ENCODE measurements at places on chromosomes 6 and 20.

DNA sequence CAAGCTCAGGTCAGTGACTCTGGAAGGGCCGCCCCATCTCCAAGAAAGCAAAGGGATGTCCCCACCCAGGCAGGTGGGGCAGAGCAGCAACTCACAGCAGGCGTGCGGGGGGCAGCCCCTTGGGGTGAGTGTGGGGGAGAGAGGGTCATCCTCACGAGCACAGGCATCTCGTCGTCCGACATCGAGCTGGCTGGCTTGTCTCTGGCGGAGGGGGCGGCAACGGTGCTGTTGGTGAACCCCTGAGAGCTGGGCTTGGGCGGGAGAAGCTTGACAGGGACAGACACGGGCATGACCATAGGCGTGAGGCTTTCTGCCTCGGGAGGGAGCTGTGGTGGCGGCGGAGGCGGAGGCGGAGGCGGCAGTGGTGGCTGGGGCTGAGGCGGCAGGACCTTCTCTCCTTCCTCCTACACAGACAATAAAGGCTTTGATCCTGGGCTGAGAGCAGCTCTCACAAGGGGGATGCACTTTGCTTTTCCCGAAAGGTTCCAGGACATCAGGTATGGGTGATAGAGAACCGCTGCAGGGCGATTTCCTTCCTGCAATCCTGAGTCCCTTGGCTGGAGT is 45.6 kb upstream of the MRPS10 start:
- no peak for DNase-seq

DNA sequence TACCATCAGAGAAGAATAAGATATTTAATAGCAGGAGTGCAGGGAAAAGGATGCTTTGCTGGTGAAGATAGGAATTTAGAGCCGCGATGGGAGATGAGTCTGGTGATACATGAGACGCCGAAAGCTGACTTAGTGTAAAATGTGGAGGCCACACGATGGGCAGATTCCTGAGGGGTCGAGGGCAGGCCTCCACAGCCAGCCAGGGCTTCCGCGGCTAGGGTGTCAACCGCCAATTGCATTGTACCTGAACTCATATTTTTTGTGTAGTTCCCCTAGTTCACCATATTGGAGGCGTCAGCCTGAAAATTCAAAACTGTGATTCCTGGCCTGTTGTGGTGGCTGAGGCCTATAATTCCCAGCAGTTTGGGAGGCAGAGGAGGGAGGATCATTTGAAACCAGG is 8.5 kb downstream of the ETV7 start:
- DNase-seq = no peak

DNA sequence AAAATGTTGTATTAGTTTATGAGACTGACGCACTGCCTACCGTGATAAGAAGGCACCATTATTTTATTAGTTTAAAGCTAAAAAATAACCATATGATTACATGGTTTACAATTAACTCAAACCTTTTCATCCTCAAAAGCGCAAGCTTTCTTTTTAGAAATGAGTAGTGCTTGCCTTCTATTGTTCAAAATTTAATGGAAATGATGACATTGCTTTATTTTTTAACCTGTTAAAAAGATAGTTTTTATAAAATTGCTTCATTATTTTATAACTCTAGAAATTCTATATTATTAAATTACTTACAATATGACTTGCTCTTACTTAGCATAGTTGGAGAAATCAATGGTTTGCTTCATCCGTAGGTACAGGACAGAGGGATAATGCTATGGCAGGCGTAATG is 78.7 kb upstream of the HDDC2 start:
- DNase-seq = no peak

GRCh38 chr20:43936805-43937204 is 22.2 kb downstream of the TOX2 start:
- no peak for DNase-seq

DNA sequence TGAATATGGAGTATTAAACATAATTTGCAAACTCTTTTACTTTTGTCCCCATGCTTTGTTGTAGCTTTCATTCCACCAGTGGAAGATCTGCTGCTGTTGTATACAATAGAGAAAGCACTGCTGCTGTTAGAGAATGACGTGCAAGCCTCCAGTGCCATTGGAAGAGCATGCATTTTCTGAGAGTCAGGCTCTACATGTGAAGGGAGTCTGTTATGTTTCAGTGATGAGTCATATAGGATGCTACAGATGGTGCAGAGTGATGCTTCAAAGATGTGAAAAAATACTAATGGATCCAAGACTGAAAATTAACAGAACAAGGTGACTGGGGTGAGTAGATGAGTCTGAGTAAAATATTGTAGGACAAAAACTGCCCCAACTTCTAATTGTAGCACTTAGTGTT is 22.4 kb upstream of the BACH2 start:
- peak; percentile 19 for DNase-seq

GRCh38 chr6:46217671-46218131 is 46.9 kb upstream of the ENPP5 start:
- no peak for DNase-seq

- DNase-seq = no peak
Observed at GRCh38 chr20:2981646-2982045, 61.8 kb upstream of the GNRH2 start.

GRCh38 chr6:143223895-143224294 is 163.2 kb downstream of the AIG1 start:
- no peak for DNase-seq

DNA sequence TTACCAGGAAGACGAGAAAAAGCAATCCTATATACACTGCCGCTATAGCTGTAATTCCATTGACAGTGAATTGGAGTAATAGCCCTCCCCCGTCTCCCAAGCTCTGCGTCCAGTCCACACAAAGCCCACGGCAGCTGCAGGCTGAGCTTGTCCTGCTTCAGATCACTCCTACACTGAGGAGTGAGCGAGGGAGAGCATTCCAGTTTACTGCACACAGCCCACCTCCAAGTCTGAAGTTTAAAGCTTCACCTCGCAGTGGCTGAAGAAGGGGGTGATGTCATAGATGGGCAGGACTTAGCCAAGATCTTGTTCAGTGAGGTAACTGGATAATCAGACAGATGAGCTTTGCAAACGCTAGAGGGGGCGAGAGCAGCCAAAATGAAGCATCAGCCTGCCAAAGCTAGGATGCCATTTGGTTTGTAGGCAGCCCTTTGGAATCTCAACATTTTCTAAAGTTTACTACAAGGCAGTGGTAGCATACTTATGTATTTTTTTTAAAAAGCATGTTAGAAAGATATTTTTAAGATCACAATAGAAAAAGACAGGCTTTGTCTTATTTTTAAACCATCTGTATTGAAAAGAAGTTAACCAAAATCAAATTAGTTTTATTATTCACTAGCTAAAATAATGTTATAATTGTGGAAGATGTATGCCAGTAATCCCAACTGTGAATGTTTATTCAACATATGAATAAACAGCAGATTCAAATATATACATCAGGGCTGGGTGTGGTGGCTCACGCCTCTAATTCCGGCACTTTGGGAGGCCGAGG is at the start of gene FLRT3:
TSS of gene FLRT3 (minus strand) at position 213 of the 772 bp plus-strand sequence. CDS start 10,106 bp downstream, outside the sequence.
- no peak for DNase-seq

- DNase-seq = no peak
Observed at GRCh38 chr20:33859157-33859695, 48.1 kb downstream of the CHMP4B start.

GRCh38 chr6:134585517-134585873 is 267.6 kb upstream of the SGK1 start:
- DNase-seq = no peak

DNA sequence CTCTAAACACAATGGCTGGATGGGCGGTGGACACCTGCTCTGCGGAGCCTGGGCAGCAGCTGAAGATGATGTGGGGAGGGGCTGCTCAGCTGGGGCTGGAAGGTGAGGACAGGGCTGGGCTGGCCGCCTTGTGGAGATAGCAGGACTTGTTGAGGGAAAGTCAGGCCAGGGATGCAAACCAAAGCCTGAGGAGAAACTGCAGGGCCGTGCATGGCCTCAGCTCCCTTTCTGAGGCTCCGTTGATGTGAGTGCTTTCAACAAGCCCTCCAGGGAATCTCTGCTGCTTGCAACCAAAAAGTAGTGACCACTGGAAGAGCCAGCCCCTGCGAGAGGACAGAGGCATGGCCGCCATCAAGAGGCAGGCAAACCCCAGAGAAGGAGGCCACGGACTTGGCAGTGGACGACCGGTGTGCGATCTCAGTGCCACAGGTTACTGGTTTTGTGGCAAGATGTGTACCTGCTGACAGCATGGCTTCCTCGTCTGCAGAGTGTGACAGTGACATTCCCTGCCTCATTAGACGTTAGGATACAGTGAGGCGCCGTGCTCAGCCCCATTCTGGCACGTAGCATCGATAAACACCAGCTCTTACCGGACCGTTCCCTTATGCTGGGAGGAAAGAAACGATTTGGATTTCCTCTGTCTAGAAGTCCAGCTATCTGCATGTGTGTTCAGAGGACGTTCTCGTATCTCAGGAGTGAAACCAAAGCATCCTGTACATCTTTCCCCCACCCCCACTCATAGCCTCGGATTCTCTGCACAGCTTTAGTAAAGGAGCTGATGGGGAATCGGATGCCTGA is 37.9 kb downstream of the ERMARD start:
- DNase-seq = no peak

DNA sequence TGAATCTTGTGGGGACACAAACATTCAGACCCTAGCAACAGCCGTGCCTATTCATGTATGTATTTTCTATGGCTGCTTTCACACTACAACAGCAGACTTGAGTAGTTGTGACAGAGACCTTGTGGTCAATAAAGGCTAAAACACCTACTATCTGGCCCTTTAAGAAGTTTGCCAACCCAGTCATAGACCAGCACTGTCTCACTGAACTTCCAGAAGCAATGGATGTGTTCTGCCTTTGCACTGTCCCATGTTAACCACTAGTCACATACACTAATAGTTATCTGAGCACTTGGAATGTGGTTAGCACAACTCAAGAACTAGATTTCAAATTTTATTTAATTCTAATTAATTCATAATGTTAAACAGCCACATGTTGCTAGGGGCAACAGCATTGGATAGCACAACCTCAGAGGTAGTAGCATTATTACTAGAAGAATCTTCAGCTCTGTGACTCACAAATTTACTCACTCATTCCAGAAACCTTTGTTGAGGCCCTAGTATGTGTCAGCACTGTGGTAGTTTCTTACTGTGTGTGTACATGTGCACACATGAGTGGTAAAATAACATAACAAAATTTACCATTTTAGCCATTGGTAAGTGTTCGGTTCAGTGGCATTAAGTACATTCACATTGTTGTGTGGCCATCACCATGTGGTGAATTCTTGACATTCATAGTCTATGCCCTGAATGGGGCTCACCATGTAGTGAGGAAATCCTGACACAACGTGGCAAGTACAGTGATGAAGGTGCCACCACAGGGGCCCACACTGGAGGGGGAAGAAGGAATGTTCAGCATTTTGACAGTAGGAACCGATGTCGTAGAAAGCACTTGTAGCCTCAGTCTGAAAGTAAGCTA is 107.3 kb downstream of the CEP57L1 start:
- peak; percentile 9 for DNase-seq

GRCh38 chr6:41536795-41537758 is 9.1 kb upstream of the FOXP4 start:
- DNase-seq = no peak

GRCh38 chr6:125165776-125166175 is 12.2 kb downstream of the TPD52L1 start:
- no peak for DNase-seq

- no peak for DNase-seq
Observed at GRCh38 chr20:50003253-50003656, 20.5 kb downstream of the SNAI1 start.

DNA sequence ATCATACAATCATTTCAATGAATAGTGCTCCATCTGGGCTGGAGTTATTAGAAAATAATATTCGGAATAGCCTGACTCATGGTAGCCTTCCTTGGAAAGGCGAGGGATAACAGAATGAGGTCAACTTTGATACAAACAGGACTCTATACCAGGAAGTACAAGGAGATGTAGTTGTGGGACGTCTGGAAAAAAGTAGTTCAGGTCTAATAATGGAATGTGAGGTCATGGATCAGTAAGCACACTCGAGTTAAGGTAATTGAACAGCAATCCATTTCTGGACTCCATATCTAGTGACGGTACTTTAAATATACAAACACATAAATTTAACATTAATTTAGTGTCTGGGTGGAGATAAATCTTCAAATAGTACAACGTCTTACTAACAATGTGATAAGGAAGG is 1204.0 kb upstream of the ADGRB3 start:
- no peak for DNase-seq

GRCh38 chr20:36873498-36874189 is 2.3 kb upstream of the TLDC2 start:
- DNase-seq = no peak

GRCh38 chr20:44400970-44401769 is 45.7 kb downstream of the HNF4A start:
- no peak for DNase-seq

GRCh38 chr6:146985966-146986365 is 218.3 kb upstream of the STXBP5 start:
- no peak for DNase-seq

DNA sequence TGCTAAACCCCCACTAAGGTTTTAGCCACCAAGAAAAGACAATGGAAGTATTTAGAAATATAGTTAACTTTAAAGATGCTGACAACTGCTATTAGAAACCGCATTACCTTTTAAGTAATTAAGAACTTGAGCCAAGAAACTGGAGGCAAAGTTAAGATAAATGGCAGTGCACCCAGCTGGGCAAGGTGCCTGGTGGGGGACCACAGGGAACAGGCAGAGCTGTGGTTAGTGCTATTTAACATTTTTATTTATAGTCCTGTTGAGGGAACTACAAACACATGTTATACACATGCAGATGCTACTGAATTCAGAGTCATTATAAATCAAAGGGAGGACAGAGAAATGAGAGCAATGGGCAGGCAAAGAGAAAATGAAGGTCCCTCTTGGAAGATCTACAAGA is 447.9 kb downstream of the TFAP2B start:
- DNase-seq = no peak

DNA sequence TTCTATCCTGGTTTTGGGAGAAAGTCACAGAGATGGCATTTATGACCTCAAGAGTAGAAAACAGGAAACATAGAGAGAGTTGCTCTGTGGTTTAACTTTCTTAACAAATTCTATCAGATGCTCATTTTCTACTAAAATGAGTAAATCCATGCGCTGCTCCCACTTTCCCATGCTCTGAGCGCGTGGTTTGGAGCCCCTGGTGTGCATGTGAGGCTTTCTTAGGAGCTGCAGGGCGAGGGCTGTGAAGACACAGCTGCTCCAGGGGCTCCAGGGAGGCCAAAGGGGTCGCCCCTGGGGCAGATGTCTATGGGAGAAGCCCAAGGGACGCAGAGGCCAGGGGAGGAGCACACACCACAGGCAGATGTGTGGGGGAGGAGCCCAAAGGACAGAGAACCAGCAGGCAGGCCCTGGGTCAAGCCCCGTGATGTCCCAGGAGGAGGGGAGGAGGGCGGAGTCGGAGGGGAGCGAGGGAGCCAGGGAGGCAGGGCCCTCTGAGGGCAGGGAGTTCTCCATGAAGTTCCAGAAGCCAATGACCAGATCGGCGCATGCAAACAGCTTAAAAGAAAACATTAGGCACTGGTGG is 122.9 kb downstream of the IRF4 start:
- no peak for DNase-seq
